ENCODE measurements at places on chromosomes 11 and 22.

DNA sequence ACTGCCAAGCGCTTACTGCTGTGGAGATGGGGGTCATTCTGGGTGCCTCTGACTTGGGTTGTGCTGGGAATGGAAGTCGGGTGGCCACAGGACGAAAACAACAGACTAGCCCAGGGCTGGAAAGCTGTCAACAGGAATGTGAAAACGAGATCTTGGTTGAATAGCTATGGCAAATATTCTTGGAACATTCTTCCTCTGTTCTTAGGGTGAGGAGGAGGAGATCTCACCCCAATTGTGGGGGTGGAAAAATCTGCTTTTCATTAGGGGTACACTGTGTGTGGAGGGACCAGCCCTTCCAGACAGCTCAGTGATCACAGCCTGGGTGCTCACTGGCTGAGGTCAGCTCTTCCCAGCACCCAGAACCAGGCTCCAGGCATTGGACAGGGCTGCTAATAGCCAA, 52.0 kb upstream of the PRSS23 start:
- no peak overlapping the region for H3K4me3 ChIP-seq
- H3K27ac ChIP-seq = no peak overlapping the region
- H3K27me3 ChIP-seq = no peaks in the 10 kb centered on the region
- DNase-seq = no peak

DNA sequence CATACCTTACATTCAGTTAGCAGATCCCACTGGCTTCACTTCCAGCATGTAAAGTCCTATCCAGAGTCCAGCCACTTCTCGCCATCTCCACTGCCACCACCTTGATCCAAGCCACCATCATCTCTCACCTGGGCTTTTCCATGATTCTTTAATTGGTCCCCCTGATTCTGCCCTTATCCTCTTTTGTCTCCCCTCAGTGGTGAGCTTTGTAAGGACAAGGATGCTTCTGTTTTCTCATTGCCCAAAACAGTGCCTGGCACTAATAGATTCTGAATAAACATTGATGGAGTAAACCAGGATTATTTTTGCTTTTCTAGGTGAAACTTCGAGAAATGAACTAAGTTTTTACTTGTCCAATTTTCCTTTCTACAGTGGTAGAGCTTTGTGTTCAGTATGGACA, 4.4 kb downstream of the POLA2 start:
- H3K27ac ChIP-seq = no peak overlapping the region
- DNase-seq = no peak

- H3K4me3 ChIP-seq = no peak overlapping the region
- H3K36me3 ChIP-seq = no peaks in the 10 kb centered on the region
- peak overlapping the region; percentile 69 for H3K27ac ChIP-seq
Observed at GRCh38 chr11:130477586-130478203, 29.2 kb downstream of the ADAMTS15 start.

- peaks cover 99% of the 10 kb centered on the region for H3K36me3 ChIP-seq
- H3K27ac ChIP-seq = no peak overlapping the region
- no peaks in the 10 kb centered on the region for H3K27me3 ChIP-seq
- no peak overlapping the region for H3K4me3 ChIP-seq
- H3K4me1 ChIP-seq = peaks cover 10% of the 10 kb centered on the region
- DNase-seq = no peak
Observed at GRCh38 chr11:63993993-63994392, 7.8 kb downstream of the OTUB1 start.

DNA sequence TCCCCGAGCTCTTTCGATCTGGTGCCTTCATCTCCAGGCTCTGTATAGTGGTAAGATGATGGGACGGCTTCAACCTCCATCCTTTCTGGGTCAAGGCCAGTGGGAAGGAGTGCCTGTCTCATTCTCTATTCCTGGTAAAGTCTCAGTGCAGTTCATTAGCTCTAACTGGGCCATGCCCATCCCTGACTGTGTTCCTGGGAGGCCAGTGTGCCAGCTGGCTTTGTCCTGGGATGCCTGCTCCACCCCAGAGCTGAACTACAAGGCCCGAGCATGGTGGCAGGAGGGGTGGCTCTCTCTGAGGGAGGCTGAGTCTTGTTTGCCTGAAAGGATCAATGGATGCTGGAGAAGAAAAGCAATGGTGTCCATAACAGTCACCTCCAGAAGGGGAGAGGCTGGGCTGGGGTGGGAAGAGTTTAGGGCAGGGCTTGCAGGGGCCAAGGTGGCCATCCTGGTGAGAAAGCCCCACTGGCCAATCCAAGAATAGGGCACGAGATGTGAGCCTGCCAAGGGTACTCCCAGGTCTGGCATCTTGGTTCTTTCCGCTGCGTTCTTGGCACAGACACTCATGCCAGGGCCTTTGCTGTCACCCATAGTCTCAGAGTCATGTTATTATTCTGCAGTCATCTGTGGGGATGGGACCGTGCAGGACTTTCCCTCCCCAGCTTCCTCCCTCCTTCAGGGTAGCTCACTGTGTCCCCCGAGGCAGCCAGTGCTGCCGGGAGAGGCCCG, 60.1 kb downstream of the PARVB start:
- H3K4me1 ChIP-seq = peaks cover 10% of the 10 kb centered on the region
- H3K27ac ChIP-seq = no peak overlapping the region
- H3K4me3 ChIP-seq = no peak overlapping the region
- DNase-seq = no peak
- H3K36me3 ChIP-seq = no peaks in the 10 kb centered on the region
- H3K27me3 ChIP-seq = no peaks in the 10 kb centered on the region

GRCh38 chr22:45225732-45226502, 14.8 kb downstream of the KIAA0930 start:
- H3K27ac ChIP-seq = peak overlapping the region; percentile 72
- no peak overlapping the region for H3K4me3 ChIP-seq
- no peaks in the 10 kb centered on the region for H3K27me3 ChIP-seq
- H3K4me1 ChIP-seq = peaks cover 25% of the 10 kb centered on the region

DNA sequence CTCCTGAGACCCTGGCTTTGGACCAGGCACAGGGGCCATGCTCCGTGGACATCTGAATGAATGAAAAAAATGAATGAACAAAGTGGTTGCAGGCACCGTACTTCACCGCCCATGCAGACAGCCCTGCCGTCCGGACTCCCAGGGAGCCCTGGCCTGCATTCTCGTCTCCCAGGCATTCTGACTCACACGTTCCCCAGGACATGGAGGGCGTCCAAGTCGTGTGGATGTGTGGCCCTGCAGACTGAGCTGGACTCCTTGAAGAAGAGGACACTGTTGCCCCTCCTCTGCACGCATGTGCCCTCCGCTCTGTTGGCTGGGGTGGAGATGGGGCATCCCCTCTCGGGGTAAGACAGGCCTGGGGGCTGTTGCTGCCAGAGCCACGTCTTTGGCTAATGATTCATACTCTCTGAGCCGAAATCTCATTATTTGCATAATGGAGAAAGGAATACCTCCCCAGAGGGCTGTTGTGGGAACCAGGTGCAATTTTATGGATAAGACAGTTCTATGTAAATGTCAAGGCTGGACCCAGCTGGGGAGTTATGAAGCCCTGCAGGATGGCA, 49.7 kb downstream of the RTL6 start:
- H3K4me1 ChIP-seq = peaks cover 9% of the 10 kb centered on the region
- H3K27me3 ChIP-seq = no peaks in the 10 kb centered on the region

GRCh38 chr11:130634961-130635473, 186.6 kb downstream of the ADAMTS15 start:
- DNase-seq = no peak
- H3K27me3 ChIP-seq = no peaks in the 10 kb centered on the region
- peak overlapping the region; percentile 55 for H3K27ac ChIP-seq
- no peak overlapping the region for H3K4me3 ChIP-seq
- no peaks in the 10 kb centered on the region for H3K36me3 ChIP-seq
- H3K4me1 ChIP-seq = peaks cover 39% of the 10 kb centered on the region

GRCh38 chr11:60777572-60777971, 7.6 kb upstream of the MS4A10 start:
- no peak overlapping the region for H3K27ac ChIP-seq
- H3K27me3 ChIP-seq = no peaks in the 10 kb centered on the region
- peaks cover 3% of the 10 kb centered on the region for H3K4me1 ChIP-seq
- no peaks in the 10 kb centered on the region for H3K36me3 ChIP-seq
- no peak for DNase-seq

GRCh38 chr11:100903284-100903683, 216.2 kb downstream of the ARHGAP42 start:
- H3K36me3 ChIP-seq = no peaks in the 10 kb centered on the region
- H3K27ac ChIP-seq = no peak overlapping the region
- H3K4me1 ChIP-seq = no peaks in the 10 kb centered on the region

- no peak for DNase-seq
- no peaks in the 10 kb centered on the region for H3K27me3 ChIP-seq
- no peak overlapping the region for H3K27ac ChIP-seq
- no peaks in the 10 kb centered on the region for H3K4me1 ChIP-seq
- H3K4me3 ChIP-seq = no peak overlapping the region
- H3K36me3 ChIP-seq = no peaks in the 10 kb centered on the region
Observed at GRCh38 chr11:111205632-111206385, 39.7 kb upstream of the POU2AF2 start.

DNA sequence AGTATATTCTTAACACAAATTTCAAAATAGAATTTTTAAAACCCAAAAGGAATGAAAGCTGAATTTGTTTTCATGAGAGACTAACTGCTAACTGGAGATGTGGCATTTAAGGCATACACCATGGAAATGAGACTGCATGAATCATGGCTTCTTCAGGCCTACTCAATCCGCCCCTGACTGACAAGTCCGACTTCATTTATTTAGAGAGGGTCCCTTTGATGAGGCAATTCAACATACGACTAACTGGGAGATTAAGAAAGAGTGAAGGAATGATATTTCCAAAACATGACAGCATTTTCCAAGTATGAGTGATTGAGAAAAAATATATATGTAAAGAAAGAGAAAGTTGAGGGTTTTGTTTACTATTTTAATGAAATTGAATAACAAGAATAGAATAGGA, 720.1 kb downstream of the DLG2 start:
- DNase-seq = no peak
- H3K36me3 ChIP-seq = no peaks in the 10 kb centered on the region
- no peak overlapping the region for H3K27ac ChIP-seq
- H3K27me3 ChIP-seq = no peaks in the 10 kb centered on the region
- no peak overlapping the region for H3K4me3 ChIP-seq

DNA sequence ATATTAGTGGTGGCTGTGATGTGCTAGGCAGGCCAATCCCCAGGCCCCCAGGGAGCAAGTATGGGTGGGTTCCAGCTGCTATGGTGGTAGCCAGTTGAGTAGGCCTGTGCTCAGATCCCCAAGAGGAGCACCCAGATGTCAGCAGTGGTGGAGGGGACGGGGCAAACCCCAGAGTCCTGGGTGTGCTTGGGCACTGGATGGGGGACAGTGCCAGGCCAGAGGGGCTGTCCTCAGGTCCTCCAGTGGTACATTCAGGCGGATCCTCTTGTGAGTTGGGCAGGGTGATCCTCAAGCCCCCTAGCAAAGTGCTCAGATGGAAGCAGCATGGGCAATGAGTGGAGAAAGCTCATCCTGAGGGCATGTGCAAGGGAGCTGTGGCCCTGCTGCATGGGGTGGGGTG, 26.0 kb downstream of the CFAP300 start:
- no peaks in the 10 kb centered on the region for H3K27me3 ChIP-seq
- no peak overlapping the region for H3K4me3 ChIP-seq
- DNase-seq = no peak
- H3K27ac ChIP-seq = no peak overlapping the region
- H3K36me3 ChIP-seq = no peaks in the 10 kb centered on the region
- no peaks in the 10 kb centered on the region for H3K4me1 ChIP-seq

DNA sequence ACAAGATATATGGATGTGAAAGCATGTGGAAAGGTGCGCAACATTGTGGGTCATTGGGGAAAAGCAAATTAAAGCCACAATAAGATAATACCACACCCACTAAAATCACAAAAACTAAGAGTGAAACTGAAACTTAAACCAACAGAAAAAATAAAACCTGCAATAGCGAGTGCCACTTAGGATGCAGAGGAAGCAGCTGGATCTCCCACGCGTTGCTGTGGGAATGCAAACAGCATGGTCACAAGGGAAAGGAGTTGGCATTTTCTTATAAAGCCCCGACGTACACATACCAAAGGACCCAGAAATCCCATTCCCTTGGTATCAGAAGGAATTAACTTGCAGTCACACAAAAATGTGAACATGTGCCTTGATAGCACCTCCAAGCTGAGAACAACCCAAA, 712.0 kb downstream of the TBC1D22A start:
- peak overlapping the region; percentile 16 for H3K4me3 ChIP-seq
- no peaks in the 10 kb centered on the region for H3K36me3 ChIP-seq
- no peak for DNase-seq
- no peaks in the 10 kb centered on the region for H3K4me1 ChIP-seq
- no peak overlapping the region for H3K27ac ChIP-seq

DNA sequence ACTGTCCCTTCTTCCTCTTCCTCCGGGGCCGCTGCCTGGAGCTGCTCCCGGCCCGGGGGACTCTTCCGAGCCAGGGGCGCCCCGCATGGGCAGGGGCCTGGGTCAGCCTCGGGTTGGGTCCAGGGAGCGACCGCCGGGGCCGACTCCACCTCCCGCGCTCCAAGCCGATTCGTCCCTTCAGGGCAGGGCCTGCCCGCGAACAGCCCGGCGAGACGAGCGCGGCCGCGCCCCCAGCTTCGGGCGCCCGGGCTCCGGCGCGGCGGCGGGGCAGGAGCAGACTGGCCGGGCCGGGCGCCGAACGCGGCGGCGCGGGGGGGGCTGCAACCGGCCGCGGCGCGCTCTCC, at the start of gene LARGE1:
LARGE1 (minus strand) TSS at position 280 of the 344 bp plus-strand sequence.
- H3K27ac ChIP-seq = peak within 1 kb of the TSS; percentile 81
- H3K4me1 ChIP-seq = peaks cover 3% of the 10 kb centered on the region
- no peaks in the 10 kb centered on the region for H3K27me3 ChIP-seq
- peak within 1 kb of the TSS; percentile 69 for H3K4me3 ChIP-seq
- no peak for DNase-seq
- no peaks in the 10 kb centered on the region for H3K36me3 ChIP-seq
